ENCODE measurements at places on chromosomes 6 and 20. TPM values are rescaled to one million over a fixed set of nuclear protein-coding genes. Genes with fewer than 3 reads are reported as not detected.

DNA sequence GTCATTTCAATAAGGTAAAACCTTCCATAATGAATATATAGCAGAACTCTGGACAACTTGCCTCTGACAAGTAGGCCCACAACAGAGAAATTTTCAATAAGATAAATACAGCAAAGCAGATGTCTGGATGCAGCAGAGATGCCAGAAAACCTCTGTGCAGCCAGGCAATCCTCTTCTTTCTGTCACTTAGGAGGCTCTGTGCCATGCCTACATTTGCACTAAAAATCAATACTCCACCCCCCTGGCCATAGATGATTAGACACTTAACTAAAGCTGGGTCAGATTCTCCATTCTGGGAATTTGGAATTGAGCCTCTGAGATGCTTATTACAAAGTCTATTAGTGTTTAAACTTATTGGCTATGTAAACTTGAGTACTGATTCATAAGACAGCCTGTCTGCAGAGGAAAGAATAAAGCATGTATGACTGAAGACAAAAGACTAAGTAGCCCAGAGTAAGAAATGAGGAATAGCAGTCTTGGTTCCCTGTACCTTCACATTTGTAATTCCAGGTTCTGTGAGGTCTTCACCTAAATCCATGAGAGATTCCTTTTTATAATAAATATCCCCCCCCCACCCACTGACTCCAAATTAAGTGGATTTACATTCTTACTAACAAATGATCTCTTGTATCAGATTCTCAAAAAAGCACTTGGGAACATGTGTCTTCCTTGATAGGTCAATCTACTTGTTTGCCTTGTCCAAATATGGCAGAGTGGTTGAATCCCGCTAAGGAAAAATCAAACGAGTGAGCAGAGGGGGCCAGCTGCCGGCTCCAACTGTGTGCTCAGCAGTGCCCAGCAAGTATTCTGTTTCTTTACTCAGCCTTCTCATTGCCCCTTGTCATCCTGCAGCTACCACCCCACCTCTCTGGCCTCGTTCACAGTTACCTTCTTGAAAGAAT lies 20.4 kb downstream of the MAN1A1 start:
- DNase-seq = no peak

GRCh38 chr6:157330831-157331230 lies 7.5 kb upstream of the TMEM242 start:
- DNase-seq = no peak

GRCh38 chr6:3879194-3879952 lies 30.2 kb downstream of the FAM50B start:
- DNase-seq = no peak

LRRC73 gene
- polyA plus RNA-seq = 0.20 TPM

GRCh38 chr6:77487808-77488425 lies 24.6 kb upstream of the HTR1B start:
- no peak for DNase-seq

HLA-B gene
- polyA plus RNA-seq = 180 TPM

Measured in muscle of back (tissue), 13 donors.